Activated CD4-positive, alpha-beta T cell treated with anti-CD3 and anti-CD28 coated beads, Interleukin-2, amount 50 U/mL, for 24 hours (primary cell): ENCODE measurements at places on chromosomes 3 and 15.
A peak's percentile ranks its signal among the peaks of the same experiment; 100 is the strongest.

GRCh38 chr15:39579487-39580116 is 1.3 kb upstream of the THBS1 start:
- DNase-seq, result no peak

DNA sequence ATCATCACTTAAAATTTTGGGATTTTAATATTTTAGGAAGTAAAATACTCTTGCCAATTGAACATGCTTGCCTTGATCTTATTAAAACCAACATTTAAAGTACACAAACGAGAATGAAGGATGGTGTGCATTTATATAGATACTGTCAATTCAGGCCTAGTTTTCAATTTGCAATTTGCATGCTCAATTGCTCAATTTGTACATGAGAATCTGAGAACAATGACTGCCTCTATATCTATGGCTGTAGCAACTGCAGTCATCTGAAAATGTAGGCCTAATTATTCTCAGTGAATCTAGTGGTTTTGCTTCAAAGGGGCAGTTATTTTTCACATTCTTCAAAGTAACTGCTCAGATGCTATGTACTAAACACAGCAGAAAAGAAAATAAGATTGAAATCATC is 18.8 kb downstream of the ZBBX start:
- no peak for DNase-seq

DNA sequence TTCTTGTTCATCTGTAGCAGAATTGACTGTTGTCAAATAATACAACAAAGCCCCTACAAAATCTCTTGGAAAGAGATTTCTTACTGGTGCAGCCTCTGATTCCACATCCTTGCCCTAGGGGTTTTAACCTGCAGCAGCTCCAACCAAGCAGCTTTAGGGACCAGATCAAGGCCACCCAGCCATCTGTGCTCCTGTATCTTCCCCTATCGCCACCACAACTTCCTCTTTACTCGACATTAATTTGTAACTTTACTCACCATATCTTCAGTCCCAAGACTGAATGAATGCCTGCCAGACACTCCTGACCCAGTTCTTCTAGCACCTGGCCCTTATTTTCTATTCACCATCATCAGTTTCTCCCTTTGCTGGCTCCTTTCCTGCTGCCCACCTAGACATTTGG is 156.6 kb upstream of the IL12A start:
- no peak for DNase-seq

DNA sequence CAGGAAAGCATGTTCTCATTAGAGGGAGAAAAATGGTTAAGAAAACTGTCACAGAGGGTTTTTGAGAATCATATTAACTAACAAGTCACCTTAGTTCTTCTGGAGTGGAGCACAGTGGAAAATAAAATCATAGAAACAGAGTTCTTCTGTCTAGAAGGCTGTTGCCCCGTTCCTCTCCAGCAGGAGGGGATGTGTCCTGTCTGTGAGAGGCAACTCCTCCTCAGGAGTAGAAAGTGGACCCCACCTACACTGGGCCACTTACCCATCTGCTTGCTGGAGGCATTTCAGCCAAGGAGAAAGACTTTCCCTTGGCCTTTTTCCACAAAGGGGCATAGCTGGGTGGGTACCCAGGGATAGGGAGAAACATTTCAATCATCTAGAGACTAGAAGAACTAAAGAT is 106.6 kb downstream of the SSR3 start:
- peak; percentile 11 for DNase-seq

DNA sequence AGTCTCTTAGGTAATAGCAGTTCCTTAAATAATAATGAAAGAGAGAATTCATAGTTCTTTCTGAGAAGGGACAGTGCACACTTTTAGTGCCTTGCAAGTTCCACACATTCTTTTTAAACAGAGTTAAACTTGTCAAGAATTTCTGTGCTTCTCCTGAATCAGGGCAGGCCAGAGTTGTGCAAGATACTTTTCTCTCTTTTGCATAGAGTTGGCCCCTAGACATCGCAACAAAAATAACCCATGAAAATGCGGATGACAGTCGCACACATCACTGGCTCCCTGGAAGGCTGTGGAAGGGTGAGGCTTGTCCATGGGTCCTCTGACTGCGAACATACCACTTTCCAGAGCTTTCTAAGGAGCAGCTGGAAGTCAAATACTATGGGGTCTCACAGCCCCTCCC is 40.1 kb downstream of the FBLN2 start:
- no peak for DNase-seq

DNA sequence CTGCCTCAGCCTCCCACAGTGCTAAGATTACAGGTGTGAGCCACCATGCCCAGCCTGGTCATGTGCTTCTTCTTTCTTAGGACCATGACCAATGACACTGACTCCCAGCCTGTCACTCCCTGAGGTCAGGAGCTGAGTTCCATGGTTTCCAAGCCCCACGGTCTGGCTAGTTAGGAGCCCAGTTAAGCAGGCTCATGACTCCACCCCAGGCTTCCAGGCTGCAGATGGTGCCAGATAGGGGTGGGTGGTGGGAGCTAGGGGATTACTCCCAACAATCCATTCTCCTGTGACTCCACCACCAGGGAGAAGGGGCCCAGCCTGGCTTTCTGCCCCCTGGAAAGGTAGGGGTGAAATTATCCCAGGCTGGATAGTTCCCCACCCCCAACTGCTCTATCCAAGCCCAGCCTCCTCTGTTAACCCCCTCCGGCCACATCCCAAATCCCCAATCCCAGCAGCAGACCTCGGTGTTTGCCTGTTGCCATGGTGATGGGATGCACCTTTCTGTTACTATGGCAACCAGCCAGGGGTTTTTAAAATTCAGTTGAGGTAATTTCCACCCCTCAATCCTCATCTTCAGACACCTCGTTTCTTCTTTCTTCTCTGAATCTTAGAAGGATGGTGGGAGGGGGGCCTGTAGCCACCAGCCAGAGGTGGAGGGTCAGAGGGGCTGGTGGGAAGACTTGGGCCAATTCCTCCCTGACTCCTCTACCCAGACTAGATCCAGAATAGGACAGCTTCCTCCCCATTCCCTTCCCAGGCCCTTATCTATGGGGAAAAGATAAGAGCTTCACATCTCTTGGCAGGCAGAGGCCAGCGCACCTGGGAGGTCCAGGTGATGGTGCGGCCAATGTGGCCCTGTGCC is 22.5 kb upstream of the SEMA3F start:
- no peak for DNase-seq

DNA sequence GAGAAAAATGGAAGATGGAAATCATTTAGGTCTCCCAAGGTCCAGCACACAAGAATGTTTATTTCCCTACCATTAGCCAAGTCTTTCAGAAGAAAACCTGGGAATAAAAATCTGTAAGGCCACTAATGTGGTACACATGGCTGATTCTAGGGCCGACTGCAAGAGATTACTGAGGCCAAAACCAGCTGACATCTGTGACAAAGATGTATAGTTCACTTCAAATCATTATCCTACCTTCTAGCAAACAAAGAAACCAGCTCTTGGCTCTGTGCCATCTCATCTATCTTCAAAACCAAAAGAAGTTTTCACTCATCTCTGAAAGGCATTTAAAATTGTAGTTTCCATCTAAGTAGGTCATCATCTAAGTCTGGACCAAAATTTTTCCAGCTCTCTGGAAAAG is 43.9 kb downstream of the ERC2 start:
- DNase-seq, result no peak

GRCh38 chr3:62669161-62669560 is 206.1 kb downstream of the CADPS start:
- no peak for DNase-seq

GRCh38 chr3:128082546-128082945 is 30.3 kb downstream of the SEC61A1 start:
- no peak for DNase-seq

DNA sequence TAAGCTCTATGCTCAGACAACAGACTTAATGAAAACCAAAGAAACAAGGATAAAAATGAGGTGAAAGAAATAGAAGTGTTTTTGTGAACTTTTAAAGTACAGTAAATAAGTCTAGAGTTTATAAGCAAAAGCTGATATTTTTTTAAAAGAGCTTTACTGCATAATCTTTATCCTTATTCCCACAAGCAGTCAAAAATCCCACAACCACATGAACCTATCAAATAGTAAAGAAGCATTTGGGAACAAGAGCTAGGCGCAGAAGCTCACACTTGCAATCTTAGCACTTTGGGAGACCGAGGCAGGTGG is 103.8 kb upstream of the TJP1 start:
- no peak for DNase-seq

- no peak for DNase-seq
These were observed 119.8 kb downstream of the EPHA3 start for GRCh38 chr3:89227218-89227617.

DNA sequence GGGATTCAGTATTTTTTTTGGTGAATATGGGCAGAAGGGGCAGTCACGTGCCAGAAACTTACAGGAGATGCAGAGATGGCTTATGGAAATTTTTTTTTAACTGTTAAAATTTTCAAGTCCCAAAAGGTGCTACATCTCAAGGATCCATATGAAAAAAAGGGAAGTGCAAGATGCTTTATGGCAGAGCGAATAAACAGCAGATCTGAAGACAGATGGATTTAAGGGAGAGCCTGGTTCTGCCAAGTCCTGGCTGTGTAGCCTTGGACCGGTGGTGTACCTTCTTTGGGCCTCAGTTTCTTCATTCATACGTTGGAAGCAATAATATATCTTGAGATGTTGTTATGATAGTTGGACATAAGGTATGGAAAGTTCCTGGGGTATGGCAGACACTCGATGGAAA is 91.5 kb upstream of the ARRDC4 start:
- no peak for DNase-seq

GRCh38 chr3:29153811-29154210 is 127.1 kb upstream of the RBMS3 start:
- DNase-seq, result no peak

GRCh38 chr3:136008732-136009470 is 43.4 kb downstream of the PPP2R3A start:
- no peak for DNase-seq

DNA sequence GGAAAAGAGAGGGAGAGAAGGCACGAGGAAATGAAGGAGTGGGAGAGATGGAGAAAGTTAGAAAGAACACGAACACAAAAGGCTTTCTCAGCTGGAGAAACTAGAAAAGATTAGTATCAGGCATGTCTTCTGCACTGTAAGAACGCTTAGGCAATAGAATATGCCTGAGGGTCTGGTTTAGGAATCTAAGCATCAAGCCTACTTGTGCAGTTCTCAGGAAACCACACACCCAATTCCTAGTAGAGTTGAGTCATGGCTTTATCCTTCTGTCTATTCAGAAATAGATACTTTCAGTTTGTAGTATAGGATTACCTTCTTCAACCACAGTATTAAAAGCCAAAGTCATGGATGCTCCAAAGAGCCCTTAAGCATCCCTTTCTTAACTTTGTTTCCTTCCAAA is 969.4 kb downstream of the NTRK3 start:
- no peak for DNase-seq

GRCh38 chr3:193237030-193237429 is 4.0 kb upstream of the PLAAT1 start:
- no peak for DNase-seq

- DNase-seq, result no peak
These were observed 14.7 kb downstream of the LIPC start for GRCh38 chr15:58446521-58446920.

DNA sequence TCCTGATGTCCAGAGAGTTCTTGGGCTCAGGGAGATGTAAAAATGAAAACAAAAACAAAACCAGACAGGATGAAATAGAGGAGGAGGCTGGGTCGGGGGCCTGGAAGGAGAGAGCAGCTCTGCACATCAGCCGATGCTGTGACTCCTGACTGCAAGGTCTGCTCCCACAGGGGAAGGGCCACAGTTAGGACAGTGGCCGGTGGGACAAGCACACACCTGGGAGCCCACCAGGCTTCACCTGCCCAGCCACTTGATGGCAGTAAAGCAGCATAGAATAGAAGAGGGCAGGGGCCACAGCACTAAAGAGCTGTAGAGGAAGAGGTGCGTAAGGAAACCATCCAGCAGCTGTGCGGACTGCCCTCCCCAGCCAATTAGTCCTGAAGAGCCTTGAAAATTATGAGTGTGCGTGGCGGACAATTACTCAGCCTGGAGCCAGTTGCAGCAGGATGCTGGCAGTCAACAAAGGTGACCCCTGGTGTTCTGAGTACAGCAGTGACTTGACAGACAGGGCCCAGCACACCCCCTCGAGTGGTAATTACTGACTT is 29.8 kb downstream of the ALS2CL start:
- DNase-seq, result no peak

GRCh38 chr3:151210676-151211381 is 7.8 kb upstream of the GPR171 start:
- DNase-seq, result no peak

- no peak for DNase-seq
These were observed 15.3 kb upstream of the TBC1D21 start for GRCh38 chr15:73858062-73858461.

- no peak for DNase-seq
These were observed 113.7 kb downstream of the USP13 start for GRCh38 chr3:179766416-179767133.

- DNase-seq, result no peak
These were observed 86.7 kb upstream of the IQSEC1 start for GRCh38 chr3:13159890-13160289.

- no peak for DNase-seq
These were observed 159.1 kb upstream of the EOMES start for GRCh38 chr3:27880969-27881892.

DNA sequence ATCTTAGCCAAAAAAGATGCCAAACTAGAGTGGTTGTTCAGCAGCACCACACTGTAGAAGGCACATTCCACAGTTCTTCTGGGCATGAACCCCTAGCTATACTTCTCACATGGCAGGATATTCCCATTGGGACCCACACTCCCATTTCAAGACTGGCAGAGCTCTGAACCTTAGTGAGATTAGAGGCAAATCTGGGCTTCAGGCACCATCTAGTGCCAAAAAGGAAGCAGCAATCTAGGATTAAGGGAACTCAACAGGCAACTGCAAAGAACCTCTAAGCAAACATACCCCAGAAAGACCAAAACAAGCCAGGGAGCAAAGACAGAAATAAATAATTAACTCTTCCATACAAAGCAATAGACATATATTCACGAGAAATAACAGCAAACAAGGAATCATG is 66.2 kb downstream of the TAFA4 start:
- DNase-seq, result no peak

DNA sequence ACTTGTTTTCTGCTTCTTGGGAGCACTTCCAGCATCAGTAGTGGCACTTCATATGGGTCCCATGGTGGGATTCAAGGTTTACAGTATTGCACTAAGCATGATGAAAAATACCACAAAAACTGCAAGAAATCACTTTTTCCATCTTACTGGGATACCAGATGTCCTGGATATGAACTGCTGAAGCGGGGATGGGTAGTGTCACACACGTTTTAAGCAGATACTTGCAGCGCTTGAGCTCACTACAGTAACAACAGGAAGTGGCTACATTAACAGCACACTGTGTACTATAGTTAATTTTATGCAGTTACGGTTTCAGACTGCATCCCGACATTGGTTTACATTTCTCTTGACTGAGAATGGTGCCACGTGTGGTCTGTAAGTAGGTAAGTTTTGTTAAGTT is 3.5 kb upstream of the ISG20 start:
- DNase-seq, result no peak

- DNase-seq, result no peak
These were observed 667.1 kb upstream of the ADAMTS9 start for GRCh38 chr3:65354880-65355279.

DNA sequence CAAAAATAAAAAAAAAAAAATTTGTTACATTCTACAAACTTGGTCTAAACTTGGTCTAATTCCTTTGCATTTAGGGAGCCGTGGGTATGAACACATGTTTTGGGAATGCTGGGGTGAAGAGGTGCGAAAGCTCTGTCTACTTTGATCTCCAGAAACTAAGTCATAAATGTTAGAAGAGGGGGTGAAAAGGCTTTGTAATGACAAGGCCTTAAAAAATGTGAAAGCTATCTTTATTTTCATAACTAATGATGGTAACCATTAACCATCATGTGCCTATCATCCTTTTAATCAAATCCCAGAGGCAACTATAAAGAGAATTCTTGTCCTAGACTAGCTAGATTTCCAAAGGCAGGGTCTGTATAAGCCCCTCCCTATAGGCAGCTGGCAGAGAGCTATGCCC is 60.9 kb downstream of the PRICKLE2 start:
- no peak for DNase-seq
